ENCODE measurements at places on chromosomes 3 and 15.
A peak's percentile ranks its signal among the peaks of the same experiment; 100 is the strongest.

GRCh38 chr15:62841269-62841628 lies 201.3 kb upstream of the TPM1 start:
- peak; percentile 55 for DNase-seq

GRCh38 chr3:35971686-35972085 lies 332.4 kb downstream of the ARPP21 start:
- no peak for DNase-seq

DNA sequence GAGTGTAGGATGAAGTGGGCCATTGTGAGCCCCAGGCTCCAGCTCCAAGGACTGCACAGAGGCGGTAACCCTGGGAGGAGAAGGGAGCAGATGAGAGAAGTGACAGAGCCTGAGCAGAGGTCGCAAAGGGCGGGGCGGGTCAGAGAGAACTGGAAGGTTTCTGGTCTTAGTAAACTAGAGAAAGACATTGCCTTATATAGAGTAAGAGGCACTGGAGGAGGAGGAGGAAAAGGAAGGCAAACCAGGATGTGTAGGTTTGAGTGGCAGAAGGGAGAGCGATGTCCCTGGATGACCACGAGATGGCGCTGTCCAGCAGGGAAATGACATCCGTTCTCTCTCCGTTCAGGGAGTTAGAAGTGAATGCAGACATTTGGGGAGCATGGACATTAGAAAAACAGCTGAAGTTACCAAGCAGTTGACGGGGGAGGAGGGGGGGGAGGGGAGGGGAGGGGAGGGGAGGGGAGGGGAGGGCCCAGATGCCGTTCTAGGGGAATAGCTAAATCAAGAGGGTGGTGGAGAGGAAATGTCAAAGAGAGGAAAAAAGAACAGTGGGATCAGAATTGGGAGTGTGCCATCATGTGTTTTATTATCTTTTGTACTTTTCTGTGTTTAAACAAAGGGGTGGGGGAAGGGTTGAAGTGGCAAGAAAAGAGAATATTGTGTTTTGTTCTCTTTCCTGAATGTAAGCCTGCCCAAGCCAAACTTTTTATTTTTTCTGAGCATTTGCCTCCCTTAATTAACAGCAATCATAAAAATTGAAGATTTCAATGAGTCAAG lies 48.8 kb downstream of the STARD5 start:
- peak; percentile 88 for DNase-seq

GRCh38 chr3:184937611-184938010 lies 125.6 kb downstream of the VPS8 start:
- DNase-seq, result no peak

DNA sequence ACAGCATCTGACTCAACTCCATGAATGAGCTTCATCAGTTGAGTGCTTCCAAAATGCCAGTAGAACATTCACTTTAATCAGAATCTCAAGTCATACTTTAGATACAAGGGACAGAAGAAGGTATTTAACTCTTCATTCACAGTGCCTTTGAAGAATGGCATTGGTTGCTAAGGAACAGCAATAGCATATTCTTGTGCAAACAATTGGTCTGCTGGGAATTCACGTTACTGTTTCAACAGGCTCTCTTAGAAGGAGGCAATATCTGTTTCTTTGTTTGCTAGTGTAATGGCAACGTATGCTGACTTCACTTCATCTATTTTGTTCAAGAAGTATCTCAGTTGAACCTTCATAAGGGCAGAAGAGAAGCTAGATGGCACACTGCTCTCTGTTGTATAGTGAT lies 113.9 kb downstream of the TMEM108 start:
- no peak for DNase-seq

- no peak for DNase-seq
Measured at GRCh38 chr15:96583671-96584070, 253.2 kb downstream of the NR2F2 start.

- DNase-seq, result peak; percentile 74
Measured at GRCh38 chr3:107959550-107960154, 131.2 kb downstream of the CD47 start.

DNA sequence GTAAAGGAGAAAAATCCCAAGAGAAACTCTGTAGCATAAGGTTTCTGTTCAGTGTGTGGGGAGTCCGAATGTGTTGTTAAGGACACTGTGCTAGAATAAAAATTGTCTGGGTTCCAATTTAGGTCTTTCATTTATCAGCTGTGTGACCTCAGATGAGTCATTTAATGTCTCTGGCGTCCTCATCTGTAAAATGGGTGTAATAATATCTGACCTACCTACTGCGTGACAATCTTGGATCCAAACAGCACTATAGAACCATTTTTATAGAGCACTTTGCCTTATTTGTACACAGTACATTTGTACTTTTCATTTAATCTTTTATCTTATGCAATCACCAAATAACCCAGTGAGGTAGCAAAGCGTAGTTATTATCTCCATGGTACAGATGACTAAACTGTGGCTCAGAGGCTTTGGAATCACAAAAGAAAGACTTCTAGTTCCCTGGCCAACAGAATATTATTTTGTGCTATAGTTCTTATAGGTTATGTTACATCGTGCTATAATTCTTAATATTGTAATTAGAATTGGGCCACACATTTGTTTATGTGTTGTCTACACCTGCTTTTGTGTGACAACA lies 46.6 kb upstream of the TNIK start:
- DNase-seq, result no peak

DNA sequence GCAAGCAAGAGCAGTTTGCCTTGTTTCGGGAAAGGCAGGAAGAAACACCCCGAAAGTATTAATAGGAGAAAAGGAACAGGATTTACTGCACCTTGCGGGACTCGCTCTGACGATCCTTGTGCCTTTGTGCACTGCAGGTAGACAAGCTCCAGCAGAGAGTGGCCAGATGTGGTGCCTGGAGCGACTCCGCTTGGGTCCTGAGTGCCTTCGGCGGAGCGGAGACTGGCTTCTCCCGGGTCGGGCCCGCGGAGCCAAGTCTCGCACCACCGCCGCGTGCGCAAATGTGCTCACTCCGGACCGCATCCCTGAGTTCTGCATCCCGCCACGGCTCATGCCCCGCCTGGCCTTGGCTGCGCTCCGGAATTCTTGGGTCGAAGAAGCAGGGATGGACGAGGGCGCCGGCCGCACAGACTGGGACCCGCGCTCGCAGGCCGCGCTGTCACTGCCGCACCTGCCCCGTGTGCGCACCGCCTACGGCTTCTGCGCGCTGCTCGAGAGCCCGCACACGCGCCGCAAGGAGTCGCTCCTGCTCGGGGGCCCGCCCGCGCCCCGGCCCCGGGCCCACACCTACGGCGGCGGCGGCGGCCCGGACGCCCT lies 769 bp downstream of the C2CD4A start:
- no peak for DNase-seq

GRCh38 chr15:63860155-63860554 lies 26.4 kb upstream of the HERC1 start:
- DNase-seq, result no peak

DNA sequence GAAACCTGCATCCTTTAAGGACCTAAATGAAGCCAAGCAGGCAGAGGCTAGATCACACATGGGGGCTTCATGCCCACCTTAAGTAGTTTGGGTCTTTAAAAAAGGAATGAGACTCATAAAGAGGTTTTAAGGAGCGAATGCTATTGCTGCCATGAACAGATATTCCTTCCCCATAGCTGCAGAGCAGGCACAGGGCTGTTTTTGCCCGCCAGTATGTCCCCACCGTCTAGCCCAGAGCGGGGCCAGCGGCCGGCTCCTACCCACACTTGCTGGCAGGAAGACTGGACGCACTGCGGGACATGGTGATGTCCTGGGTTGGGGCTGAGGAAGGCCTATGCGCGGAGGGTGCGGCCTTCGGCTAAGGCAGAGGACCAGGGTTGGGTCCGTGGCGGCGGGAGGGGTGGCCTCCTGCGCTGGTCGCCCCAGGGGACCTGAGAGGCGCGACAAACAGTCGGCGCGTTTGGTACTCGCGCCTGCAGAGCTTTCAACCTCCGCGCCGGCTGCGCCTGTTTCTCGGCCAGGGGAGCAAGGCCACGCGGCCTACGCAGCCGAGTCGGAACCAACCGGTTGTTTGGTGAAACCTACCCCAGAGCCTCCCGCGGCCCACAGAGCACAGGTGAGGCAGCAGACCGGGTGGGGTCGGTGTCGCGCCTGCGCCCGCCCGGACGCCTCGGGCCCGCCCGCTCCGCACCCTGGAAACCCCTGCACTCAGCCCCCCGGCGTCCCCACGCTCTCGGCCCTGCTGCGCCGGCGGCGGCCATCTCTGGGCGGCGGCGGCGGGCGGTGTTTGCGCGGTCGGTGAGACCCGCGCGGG lies at the start of gene FAIM:
Gene FAIM, plus strand, starts transcription at position 450 of the 814 bp plus-strand sequence. CDS start 10,956 bp downstream, outside the sequence.
- peak; percentile 53 for DNase-seq

- peak; percentile 73 for DNase-seq
Measured at GRCh38 chr3:50347187-50347813, 1.8 kb upstream of the ZMYND10 start.

DNA sequence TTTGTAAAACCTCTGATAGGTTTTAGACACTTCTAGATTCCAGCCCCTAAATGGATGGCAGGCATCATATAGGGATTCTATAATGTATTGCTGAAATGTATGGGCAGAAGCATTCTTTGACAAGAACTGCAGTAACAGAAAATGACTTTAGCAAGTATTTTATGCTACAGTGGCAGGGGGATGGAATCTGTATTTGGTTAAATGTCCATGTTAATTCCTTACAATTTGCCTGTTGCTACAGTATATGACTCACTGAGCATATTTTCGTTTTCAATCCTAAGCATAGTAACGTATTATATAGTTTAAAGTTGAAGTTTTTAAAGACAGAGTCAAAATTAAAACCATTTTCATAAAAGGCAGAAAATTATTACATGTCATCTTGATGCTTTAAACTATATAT lies 150.1 kb downstream of the MEX3B start:
- peak; percentile 56 for DNase-seq

DNA sequence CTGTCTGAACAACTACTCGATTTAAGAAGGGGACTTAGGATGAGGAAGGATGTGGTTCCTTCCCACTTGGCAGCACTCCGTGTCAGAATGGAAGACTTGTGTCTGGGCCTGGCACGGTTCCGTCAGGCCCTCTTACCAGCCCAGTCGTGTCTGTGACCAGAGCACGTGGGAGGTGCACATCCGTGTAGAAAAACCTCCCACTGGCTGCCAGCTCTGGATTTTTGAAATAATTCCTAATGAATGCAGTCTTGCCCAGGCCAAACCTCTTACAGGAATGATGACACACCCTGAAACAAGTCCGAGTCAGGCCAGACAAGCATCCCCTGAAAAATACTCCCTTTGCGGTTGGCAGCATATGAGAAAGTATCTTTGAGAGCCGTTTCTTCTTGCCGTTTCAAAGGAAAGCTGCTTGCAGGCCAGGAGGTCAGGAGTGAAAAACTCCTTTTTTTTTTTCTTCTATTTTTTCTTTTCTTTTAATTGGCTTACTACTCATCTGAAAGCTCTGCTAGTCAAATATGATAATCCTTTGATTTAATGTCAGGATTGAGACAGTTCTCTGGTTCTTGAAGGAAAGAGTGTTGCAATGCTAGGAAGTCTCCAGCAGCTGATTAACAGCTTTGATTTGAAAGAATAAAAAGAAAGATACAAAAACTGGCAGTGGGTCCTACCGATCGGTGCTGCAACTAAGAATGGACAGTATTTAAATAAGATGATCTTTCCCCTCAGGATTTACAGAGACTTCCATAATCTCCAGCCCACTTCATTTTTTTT lies 19.8 kb downstream of the IL1RAP start:
- peak; percentile 97 for DNase-seq

GRCh38 chr3:190175490-190175889 lies 54.8 kb upstream of the P3H2 start:
- DNase-seq, result no peak

DNA sequence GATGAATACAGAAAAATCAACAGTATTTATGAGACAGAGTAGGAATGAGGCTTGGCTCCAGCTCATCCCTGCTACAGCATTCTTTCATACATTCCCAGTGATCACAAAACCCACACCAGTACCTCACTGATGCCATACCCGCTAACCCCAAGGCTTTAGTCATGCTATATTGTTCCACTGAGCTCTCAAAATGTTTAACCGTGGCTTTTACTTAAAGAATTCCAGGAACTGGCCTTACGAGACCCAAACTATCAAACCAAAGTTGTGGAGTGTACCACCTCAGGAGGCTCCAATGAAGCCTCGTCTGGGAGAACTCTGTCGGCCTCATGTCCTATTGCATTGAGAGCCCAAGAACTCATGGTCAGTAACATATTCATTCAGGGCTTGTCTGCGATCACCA lies 278.9 kb downstream of the ULK4 start:
- peak; percentile 96 for DNase-seq

GRCh38 chr15:86541540-86541939 lies 461.9 kb downstream of the AGBL1 start:
- DNase-seq, result no peak
